ENCODE measurements at places on chromosomes 2 and 18.

- no peak for DNase-seq
These were observed 267.6 kb downstream of the SRBD1 start for GRCh38 chr2:45343251-45344017.

DNA sequence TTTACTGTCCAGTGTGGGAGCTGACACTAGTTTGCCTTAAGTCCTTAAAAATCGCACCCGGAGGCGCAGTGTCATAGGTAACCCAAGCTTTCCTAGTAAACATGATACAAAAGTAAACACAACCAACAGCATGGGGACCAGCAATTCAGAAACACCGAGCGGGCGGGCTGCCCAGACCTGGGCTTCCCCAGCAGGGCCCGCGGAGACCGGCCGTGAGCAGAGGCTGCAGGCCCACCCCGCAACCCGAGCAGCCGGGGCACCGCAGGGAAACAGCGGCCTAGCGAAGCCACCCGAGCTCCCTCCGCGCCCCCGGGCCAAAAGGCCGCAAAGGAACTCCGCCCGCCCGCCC is 296 bp downstream of the TTC21B start:
- DNase-seq = no peak

DNA sequence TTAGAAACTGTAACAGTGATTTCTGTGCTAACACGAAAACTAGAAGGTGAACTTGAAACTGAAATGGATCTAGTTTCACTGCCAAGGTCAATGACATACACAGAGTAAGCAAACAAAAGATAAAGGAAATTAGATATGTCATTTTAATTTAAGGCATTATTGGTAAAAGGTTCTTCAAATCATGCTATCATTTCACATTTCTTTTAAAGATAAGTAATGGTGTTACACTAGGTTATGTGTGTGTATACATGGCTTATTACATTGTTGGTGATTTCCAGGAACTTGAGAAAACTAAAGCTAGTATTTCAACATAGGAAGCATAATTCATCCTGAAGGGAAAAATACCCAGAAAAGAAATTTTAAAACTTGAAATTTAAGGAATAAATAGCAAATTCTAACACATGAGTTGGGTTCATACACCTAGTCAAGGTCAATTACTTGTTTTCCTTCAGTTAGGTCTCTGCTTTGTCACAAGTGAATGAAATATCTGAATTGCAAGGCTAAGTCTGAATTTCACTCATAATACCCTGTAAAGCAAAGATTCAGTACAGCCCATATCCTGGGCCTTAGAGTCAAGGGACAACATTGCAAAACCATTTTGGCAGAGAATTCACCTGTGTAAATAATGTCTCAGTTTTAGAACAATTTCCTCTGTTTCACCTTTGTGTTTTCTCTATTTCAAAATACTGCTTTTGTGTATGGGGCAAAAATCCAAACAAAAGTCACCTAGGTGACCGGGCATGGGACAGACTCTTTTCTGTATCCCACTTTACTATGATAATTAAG is 141.6 kb downstream of the SRBD1 start:
- no peak for DNase-seq

DNA sequence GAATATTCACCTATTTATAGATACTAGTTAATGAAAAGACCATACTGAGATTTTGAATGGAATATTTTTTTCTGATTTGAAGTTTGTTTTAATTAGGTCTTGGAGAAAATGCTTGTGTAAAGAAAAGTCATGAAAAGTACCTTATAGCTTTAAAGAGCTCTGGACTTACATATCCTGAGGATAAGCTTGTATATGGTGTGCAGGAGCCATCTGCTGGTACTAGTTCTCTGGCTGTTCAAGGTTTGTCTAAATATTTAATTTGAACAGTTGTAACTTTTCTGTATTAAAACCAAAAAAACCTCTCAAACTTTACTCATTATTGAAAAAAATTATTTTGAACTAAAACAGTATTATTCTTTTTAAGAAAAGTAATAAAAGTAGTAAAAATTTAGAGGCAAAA is 50.1 kb downstream of the UBR3 start:
- no peak for DNase-seq

- DNase-seq = peak; percentile 89
These were observed at the start of gene BOLA3 for GRCh38 chr2:74147727-74148456. BOLA3 (minus strand) TSS chr2:74147912; CDS start chr2:74147874, 38 bp downstream.

GRCh38 chr2:138620431-138620830 is 118.9 kb downstream of the SPOPL start:
- no peak for DNase-seq

DNA sequence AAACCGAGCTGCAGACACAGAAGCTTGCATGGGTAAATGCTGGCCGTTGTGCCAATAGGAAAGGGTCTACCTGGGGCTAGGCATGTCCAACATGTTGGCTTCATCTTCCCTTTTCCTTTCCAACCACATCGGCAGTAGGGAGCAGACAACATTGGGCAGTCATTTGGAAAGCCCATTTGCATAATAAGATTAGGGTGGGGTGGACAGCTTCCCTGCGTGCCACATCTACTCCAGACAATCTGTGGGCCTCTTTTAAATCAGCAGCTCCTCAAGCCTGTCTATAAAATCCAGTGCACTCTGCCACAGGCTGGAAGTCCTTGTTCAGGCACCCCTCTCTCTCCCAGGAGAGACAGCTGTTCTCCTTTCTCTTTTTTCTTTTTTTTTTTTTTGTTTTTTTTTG is 203.6 kb upstream of the KYNU start:
- no peak for DNase-seq

DNA sequence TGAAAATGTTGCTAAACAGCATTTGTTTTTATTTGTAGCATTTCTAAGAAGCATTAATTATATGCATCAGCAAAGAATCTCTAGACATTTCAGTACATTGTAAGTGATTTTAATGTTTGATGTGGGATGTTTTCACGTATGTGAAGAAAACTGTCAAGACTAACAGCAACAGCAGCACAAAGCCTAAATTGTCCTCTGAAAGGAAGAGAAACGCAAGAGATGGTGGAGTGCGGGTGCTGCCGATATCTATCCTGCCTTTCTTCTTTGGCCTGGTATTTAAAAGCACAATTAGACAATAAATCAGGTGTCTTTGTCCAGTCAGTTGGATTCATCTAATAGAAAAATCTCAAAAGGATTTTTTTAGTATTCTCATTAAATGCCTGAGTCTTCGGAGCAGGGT is 3.1 kb downstream of the TWIST2 start:
- no peak for DNase-seq

GRCh38 chr18:60555625-60556024 is 183.1 kb upstream of the MC4R start:
- DNase-seq = no peak

- DNase-seq = no peak
These were observed 229.7 kb upstream of the AGAP1 start for GRCh38 chr2:235264121-235264493.

GRCh38 chr2:22855761-22856184 is 529.2 kb upstream of the KLHL29 start:
- peak; percentile 21 for DNase-seq

- no peak for DNase-seq
These were observed 391.7 kb downstream of the TNS1 start for GRCh38 chr2:217611056-217611455.

DNA sequence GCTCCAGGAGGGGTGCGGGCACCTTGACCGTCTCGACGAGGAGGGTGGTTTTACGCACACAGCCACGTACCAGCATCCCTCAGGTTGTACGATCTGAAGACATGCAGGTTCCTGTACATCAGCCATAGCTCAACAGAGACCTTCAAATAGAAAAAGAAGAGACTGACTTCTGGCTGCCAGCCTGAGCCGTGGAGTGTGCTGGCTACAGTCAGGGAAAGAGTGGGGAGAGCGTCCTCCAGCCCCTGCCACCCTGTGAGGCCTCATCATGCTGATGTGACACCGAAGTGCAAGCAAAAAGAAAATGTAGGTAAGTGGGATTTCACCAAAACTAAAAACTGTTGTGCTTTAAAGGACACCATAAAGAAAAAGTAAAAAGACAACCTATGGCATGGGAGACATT is 47.0 kb downstream of the ADI1 start:
- DNase-seq = peak; percentile 14

- DNase-seq = no peak
These were observed 178.0 kb downstream of the ASXL3 start for GRCh38 chr18:33755931-33756560.

GRCh38 chr18:45156946-45157345 is 458.3 kb upstream of the SLC14A2 start:
- DNase-seq = no peak

DNA sequence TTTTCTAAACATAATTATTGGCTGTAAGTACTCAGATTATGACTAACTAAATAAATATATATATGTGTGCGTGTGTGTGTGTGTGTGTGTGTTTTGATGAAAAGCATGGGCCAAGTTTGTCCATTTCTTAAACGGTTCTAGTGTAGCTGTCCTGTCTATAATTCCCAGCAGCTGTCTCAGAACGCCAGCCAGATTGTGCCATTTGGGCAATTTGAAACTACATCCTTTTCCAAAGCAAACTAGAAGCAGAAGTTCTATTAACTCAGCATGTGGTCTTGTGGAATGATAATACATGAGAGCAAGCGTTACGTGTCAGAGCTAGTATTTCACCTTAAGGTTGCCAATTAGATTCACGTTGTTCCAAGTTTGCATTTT is 1.7 kb downstream of the ARHGAP28 start:
- no peak for DNase-seq

DNA sequence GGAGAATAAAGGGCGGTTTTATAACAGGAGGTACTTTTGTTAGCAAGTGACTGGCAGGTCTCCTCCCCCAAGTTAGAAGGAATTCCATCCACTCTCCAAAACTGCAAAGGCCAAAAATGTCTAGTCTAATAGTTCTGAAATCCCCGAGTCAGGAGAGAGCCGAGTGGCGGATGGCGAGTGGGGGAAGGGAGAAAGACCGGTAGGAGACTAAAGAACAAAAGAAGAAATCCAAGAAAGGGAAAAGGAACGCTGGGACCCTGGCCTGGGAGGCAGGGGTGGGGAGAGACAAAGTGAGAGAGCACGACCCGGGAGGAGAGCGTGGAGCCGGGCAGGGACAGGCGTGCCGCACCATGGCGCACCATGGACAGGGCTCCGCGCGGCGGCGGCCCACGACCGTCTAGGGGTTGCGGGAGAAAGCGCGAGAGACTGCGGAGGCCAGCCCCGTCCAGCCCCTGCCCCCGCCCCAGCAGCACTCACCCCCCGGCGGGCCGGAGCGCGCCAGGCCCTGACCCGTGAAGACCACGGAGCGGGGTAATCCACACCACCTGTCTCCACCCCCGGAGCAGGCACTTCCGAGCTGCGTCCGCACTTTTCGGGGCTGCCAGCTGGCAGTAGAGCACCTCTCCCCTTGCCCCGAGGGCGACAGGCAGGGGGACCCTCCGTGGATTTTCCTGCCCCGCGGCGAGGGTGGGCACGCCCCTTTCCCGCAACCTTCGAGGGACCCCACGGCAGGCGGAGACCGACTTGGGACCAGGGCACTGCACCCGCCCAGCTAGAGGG is 1.6 kb downstream of the CDH2 start:
- DNase-seq = peak; percentile 42

- DNase-seq = no peak
These were observed 175.5 kb upstream of the RAB12 start for GRCh38 chr18:8433771-8434170.

DNA sequence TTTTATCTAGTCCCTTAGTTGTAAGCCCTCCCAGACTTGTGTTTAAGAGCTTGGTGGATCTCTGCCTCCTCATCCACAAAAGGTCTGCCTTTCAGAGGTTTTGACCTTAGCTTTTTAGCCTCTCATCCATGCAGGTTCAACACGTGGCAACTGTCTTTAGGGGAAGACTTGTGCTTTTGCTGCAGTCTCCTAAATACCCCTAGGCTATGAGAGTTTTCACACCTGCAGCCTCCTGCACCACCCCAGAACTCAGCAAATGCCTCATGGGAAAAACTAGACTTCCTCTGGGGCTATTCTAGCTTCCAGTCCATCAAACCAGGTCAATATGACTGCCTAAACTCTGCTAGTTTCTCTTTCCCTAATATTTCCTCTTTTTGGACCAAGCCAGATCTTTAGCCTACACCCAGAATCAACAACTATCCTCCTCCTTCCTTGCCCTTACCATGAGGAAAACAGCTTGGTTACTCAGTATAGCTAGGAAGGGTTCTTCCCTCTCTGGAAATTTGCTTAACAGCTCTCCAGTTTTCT is 132.3 kb upstream of the RIOK3 start:
- no peak for DNase-seq

DNA sequence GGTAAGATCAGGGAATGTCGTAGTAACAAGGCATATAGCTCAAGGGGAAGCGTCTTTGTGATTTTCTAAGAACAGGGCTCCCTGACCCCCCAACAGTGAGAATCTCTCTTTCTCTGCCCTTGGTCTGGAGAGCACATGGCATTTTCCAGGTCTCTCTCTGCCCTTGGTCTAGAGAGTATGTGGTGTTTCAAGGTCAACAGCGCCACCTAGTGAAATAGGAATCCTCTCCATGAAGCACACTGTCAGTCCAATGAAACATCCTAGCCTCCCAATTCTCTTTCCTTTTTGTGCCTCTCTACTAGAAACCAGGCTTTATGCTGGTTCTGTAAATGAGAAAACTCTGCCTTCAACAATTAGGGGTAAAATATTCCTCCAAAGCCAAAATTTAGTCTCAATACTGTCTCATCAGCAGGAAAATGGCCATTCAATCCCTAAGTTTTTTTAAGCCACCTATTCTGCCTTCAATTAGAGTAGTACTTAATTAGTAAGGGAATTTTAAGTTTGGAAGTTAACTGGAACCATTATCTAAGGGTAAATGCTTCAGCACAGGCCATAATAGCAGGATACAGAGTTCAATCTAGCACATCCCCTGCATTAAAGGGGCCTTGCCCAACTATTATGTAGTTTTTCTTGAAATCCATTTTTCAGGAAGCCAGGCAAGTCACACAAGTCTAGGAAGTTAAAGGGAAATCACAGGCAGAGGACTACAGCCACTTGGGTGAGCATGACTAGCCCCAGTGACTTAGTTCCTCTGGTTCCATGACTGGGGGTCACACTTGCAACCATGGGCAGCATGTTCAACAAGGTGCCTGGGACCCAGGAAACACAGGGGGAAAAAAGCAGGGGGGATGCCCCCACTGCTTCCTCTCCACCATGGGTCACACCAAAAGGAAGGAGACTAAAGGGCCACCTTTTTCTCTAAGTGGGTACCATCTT is 12.4 kb downstream of the DYM start:
- DNase-seq = no peak

DNA sequence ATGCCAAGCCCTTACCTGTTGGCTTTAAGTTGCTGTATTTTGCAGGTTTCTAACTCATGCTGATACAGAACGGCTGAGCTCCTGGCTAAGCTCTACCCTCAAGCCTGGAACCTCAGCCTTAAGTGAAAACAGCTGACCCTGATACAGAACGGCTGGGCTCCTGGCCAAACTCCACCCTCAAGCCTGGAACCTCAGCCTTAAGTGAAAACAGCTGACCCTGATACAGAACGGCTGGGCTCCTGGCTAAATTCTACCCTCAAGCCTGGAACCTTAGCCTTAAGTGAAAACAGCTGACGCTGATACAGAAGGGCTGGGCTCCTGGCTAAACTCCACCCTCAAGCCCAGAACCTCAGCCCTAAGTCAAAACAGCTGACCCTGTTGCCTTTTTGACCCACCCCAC is 17.6 kb upstream of the DNER start:
- peak; percentile 31 for DNase-seq

DNA sequence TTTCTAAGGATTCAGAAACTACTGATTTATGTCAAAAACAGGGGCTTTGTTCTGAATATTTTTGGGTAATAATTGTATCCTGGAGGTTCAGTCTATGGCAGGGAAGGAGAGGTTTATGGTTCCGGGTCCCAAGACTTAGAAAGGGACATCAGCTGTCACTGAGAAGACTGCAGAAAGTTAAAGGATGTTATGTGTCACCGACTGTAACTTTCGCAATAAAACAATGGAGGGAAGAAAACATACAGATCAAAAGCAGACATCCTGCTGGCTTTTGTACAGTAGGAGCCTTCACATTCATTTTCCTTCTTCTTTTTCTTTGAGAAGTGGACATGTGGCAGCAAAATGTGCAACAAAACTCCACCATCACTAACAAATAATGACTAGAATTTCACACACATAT is 900.7 kb upstream of the SOX11 start:
- DNase-seq = no peak
